ACHN (cell line): ENCODE measurements at places on chromosomes 5 and 9.

- DNase-seq: peak; percentile 94
Measured at GRCh38 chr9:98374385-98375051, 119.1 kb upstream of the TBC1D2 start.

DNA sequence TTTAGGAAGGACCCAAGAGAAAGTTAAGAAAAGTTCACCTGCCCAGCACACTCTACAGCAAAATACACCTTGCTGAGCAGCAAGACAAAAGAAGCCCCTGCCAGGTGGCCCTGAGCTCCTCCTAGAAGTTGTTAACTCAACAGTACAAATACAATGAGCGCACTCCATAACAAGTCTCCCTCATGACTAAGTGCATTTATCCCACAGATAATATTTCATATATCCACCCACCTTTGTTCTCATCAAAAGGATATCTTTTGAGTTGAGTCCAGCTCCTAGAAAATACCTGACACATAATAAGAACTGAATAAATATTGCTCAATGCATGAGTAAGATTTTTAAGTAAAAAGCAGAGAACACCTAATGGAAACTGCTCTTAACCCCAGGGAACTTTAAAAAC lies 73.3 kb downstream of the ABCA1 start:
- DNase-seq: no peak

DNA sequence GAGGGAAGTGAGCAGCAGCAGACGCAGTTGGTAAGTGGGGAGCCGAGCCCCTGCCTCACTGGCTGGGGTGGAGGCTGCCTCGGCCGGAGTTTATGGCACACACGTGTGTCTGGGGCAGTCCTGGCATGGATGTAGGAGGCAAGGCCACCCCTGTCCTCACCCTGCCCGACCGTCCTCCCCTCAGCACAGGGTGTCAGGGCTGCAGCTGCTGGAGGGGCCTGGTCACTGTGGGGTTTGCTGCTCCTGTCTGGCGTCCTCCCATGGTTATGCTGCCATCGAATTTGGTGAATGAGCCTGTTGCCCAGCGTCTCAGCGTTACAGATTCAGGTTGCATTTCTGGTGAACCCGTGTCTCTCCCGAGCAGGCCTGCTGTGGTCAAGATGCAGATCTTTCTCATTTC lies 32.4 kb downstream of the CEP72 start:
- no peak for DNase-seq

GRCh38 chr9:132267660-132268059 lies 87.1 kb downstream of the SETX start:
- DNase-seq: no peak

DNA sequence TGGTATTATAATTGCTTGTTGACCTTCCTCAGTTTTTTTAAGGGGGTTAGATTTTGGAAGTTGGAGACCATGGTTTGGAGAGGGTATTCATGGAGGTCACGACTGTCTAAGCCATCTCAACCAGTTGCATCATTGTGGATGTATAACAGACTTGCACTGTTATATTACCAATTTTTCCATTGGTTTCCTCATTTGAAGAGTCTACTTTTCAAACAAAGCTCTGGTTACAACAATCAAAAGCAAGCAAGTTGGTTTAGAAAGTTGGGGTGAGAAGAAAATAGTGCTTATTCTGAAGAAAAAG lies 103.3 kb downstream of the RPS23 start:
- DNase-seq: no peak

- no peak for DNase-seq
Measured at GRCh38 chr5:98656796-98657195, 116.7 kb upstream of the RGMB start.

DNA sequence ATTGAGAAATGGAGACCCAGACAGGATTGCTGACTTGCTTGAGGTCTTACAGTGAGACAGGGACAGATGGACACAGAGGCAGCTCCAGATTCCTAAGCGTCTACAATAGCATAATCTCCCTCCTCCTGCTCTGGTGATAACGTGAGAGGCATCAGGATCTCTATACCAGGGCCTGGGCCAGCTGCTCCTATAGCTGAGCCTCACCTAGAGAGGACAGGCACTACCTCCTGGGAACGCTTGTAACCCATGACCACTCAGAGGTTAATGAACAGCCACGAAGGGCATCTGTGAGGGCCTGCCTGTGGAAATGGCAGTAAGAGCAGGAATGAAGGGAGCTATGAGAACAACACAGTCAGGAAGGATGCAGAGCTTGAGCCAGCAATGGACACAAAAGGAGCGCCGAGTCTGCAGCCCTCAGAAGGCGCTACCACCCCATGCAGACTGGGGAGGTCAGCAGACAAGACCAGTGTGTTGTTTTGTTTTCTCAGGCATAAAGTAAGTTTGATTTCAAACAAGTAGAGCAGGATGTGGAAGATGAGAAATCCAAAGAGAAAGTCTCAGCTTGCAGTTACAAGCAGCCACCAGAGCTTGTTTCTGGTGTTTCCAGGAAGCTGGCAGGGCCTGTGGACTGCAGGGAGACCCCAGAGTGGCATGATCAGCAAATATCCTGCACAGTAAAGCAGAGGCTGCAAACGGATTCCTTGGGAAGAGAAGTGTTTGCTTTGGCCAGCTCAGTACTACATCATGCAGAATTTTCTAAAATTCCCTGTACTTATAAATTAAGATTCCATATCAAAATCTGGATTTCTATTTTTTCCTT lies 17.4 kb downstream of the ANKS6 start:
- DNase-seq: peak; percentile 72

DNA sequence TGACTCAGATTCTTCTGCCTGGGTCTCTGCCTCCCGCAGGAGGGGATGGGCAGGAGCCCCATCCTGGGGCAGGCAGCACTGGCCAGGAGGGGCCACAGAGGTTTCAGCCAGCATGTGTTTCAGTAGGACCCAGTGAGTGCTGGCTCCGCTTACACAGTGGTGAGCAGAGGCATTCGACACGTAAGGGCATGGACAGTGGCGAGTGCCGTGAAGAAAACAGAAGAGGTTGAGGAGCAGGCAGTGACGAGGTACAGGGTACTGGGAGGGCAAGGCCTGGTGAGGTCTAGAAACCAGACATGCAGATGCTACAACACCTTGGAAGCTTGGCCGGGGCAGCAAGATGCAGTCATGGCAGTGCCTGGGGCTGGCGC lies 41.5 kb downstream of the CACNA1B start:
- DNase-seq: no peak

DNA sequence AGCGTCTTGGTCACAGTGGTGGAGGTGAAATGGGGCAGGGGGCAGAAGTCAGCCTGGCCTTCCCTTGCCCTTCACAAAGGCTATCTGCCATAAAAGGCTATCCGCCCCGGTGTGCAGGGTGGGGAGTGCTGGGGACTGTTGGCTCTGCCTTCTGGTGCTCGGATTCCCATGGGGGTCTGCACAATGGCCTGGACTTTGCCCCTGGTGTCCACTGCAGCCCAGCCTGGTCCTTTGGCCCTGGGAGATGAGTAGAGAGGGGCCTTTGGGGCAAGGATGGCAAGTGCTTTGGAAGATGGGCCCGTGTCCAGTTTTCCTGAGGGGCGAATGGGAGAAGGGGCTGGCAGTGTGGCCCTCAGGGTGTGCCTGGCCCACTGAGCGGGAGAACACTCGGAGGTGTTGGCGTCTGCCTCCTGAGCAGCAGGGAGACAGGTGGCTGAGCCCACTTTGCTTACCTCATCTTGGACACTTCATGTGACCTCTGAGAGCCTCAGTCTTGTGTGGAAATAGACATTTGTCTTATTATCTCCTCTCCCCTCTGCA lies 69.9 kb downstream of the HSPA4 start:
- no peak for DNase-seq

GRCh38 chr5:115770466-115770865 lies 46.0 kb downstream of the CDO1 start:
- DNase-seq: peak; percentile 3

DNA sequence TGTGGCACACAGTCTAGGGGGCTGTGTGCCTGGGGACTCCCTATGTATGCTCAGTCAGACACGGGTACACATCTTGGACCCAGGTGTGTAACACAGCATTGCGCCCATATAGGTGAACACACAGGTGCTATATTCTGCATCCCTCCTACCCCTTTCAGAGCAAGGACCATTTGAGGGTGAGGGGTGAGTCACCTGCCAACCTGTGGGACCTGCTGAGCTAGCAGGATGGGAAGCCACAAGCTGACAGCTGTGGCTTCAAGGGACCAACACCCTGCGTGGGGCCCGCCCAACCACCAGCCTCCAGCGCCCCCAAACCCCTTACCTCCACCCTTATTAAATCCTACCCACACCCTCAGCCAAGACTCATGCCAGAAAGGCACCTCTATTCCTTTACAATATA lies 14.6 kb upstream of the AQP7 start:
- DNase-seq: no peak

GRCh38 chr9:27033815-27034403 lies 28.4 kb upstream of the LRRC19 start:
- peak; percentile 51 for DNase-seq

DNA sequence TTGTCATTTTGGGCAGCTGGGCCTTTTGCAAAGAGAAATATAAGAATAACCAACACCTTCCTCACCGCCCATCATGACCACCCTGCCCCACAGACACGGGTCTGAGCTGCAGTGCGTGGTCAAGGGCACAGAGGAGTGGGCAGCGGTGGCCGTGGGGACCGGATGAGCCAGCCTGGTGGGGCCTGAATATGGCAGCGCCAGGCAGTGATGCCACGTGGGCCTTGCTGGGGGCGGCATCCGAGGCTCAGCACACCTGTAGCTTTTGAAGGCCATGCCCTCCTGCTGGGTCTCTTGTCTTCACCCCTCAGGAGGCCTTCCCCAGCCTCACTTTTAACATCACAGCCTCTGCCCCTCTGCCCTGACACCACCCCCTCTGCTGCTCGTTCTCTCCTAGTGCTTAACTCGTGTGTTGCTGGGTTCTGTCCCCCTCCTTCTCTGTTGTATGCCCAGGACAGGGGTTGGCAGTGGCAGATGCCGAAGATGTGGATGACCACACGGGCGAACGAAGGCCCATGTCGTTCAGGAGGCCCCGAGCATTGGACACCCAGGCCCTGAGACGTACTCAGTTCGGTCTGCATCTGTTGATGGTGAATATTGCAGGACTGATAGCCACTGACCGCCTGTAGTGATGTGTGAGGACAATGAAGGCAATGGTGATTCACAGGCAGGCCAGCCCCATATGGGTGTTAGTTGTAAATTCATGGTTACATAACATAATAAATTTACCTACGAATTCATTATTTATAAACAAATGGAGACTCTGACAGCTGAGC lies 46.0 kb downstream of the AHRR start:
- DNase-seq: no peak

DNA sequence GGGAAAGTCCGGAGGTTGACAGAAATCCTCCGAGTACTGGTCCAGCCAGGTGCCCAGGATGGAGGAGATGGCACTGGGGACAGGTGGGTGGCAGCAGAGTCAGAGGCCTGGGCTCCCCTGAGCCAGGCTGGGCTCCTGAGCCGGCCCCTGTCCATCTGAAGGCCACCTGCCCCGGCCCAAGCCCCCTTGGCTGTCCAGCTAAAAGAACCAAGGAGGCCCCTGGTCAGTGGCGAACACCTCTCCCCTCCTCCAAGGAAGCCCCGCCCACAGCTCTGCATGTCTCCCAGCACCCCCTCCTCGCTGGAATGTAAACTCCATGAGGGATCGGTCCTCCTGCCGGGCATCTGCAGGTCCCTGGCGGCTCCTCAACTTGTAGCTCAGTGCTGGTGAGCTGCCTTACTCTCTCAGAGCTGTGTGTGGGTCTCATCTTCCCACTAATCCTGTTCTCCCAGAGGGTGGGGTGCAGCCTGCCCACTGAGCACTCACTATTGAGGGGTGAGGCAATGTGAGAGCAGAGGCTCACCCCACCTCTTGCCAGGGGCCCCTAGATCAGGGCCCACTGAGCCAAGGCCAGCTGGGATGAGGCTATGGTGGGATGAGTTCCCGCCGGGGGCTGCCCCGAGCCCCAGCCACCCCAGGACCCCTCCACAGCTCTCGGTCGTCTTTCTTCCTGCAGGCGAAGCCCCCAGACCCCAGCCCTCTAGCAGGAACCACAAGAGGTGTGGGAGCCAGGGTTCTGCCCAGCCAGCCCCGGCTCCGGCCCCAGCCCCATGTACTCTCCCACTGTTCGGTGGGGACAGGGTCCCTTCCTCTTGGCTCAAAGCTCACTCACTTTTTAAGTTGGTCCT lies 12.0 kb downstream of the RALGDS start:
- no peak for DNase-seq

DNA sequence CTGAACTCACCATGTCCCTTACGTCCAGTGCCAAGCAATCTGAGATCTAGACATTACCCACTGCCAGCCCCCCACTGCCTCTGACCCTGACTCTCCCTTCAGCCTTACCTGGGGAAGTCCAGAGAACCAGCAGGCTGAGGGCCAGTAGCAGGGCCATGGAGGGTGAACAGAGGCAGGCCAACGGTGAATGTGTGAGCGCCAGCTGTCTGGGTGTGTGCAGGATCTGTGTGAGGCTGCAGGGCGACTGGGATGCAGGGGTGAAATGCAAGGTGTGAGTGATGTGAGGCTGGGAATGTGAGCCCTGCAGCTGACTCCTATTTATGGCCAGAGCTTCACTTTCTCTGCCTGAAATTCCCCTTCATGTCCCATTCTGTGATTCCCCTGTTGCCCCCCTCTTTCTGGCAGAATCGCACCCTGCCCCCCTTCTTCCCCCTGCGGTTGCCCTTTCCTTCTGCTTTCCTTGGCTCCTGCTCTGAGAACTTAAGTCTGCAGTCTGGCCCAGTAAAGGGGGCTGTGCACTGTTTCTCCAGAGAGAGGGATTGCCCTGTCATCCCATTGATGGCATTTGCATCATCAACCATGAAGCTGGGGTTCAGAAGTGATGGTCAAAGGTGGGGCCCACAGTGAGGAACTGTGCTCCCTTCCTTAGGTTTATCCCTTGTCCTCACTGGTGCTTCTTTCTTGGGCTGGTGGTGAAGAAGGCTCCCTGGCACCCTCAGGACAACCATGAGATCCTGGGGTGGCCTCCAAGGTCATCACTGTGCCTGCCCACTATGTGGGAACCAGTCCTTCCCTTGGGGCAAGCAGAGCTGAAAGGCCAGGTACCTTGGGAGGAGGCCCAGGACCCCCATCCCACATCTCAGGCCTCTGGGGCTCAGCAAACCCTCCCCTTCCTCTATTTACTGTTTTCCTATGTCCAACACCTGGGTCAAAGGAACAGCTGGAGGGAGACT lies at the start of gene CCL19:
Gene CCL19 (minus strand): TSS at position 294 of the 953 bp plus-strand sequence. CDS start 137 bp downstream, at position 157.
- no peak for DNase-seq

DNA sequence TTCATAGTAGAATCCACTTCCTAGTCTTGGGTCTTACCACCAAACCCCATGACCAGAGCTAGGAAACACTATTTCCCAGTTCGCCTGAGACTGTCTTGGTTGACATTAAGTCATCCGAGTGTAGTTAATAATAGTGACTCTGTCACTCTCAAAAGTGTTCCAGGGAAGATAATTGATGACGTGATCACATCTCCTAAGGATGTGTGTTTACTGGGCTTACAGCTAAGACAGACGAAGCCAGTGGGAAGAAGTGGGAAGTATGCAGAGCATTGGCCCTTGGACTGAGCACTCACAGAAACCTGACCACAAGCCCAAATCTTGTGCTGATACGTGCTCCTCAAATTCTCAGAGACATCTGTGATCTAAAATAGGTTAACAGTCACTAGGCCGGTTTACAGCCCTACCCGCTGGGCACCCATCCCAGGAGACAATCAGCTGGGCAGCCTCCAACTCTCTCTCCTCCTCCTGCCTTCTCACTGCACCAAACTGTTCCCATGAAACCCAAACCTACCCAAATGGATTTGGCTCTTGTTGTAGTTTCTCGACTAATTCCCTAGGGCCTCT lies 316.6 kb downstream of the TLE1 start:
- DNase-seq: no peak

GRCh38 chr9:36319183-36319582 lies 60.9 kb upstream of the GNE start:
- DNase-seq: peak; percentile 10
